ENCODE measurements at places on chromosomes 5 and 9.

- DNase-seq = no peak
Measured at GRCh38 chr9:37937366-37937765, 33.4 kb upstream of the SLC25A51 start.

GRCh38 chr9:92589923-92590322 is 54.1 kb upstream of the ECM2 start:
- DNase-seq = no peak

DNA sequence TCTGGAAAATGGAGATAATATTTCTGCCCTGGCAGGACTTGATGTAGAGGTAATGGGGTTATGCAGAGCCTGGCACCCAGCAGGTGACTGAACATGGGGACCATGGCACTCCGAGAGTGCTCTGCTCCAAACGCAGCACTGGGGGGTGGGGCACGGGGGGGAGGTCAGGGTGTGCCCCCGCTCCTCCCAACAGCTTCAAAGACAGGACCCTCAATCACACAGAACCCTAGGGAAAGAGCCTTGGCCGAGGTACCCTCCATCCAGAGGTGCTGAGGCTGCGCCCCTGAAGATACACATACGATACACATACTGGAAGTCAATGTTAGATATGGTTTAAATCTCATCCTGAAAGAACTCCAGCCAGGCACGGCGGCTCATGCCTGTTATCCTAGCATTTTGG is 26.6 kb upstream of the CEP72 start:
- DNase-seq = no peak

GRCh38 chr9:111298731-111299598 is 31.1 kb downstream of the OR2K2 start:
- DNase-seq = peak; percentile 2

DNA sequence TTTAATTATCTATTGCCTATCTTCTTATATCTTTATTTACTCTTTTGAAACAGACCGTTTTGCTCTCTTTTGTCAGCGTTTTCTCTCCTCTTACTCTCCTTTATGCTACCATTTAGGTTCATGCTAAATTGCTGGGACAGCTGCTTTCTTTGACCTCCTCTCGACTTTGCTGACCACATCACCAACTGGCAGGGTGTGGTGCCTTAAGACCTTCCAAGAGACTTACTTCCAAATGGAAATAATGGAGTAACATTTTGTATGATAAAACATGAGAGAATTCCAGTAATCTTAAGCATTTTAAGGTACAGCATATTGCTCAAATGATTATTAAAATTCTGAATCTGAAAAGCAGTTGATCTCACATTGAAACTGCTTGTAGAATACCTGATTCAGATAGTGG is 71.5 kb upstream of the MEF2C start:
- no peak for DNase-seq

DNA sequence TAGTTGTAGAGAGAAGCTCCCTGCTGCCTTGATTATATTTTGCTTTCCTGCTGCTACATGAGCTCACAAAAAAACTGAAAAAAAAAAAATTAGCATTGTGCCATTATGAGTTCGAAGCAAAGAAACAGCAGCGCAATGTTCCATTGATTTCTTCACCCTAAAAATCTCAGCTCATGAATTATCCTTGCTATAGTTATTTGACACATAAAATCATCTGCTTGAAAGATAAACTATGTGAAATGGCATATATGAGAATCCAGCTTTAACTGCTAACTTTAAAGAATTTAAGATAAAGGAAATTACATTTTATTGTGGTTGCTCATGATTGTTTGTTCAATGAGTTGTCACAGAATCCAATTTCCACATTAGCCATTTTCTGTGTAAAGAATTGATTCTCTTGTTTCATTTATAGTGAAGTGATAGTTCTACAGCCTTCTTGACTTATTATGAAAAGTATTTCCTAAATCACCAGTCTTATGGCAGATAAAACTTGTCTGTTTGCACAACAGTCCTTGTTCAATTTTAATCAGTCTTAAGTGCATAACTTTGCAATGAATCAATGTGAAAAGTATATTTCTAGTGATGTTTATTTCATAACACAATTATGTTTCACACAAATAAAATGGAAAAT is 1275.0 kb upstream of the CDH9 start:
- no peak for DNase-seq

- DNase-seq = no peak
Measured at GRCh38 chr9:77917800-77918199, 113.8 kb downstream of the GNAQ start.

- DNase-seq = no peak
Measured at GRCh38 chr5:113240032-113240431, 194.8 kb downstream of the TSSK1B start.

DNA sequence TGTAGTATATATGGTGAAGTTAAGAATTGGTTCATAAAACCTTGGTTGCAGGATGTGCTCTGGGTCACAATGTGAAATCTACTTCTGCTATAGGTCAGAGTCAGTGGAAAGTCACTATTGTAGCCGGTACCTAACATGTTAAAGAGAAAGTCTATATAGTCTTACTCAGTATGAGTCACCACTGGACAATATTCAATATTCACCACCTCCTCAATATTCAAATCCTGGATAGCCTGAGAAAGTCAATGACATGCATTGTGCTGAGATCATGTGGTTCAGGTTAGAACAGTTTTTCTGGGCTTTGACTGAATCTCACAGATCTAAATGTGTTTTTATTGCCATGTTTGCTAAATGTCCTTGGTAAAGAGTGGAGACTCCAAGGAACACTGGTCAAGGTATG is 108.8 kb downstream of the HMHB1 start:
- no peak for DNase-seq

DNA sequence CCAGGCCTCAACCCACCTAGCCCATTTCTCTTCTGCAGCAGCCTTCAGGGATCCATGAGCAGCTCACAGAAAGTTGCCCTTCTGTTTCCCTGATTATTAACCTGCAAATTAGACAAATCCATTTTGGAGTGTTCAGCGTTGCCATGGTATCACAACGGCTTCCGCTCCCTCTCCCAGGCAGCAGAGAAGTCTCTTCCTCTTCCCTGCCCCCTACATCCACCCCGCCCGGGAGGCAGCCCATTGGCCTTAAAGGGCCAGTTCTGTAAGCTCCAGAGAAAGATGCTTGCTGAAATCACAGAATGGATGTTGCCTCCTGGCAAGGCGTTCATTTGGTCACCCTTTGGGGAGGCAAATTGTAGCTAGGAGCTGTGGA is 47.7 kb upstream of the BOD1 start:
- DNase-seq = no peak

DNA sequence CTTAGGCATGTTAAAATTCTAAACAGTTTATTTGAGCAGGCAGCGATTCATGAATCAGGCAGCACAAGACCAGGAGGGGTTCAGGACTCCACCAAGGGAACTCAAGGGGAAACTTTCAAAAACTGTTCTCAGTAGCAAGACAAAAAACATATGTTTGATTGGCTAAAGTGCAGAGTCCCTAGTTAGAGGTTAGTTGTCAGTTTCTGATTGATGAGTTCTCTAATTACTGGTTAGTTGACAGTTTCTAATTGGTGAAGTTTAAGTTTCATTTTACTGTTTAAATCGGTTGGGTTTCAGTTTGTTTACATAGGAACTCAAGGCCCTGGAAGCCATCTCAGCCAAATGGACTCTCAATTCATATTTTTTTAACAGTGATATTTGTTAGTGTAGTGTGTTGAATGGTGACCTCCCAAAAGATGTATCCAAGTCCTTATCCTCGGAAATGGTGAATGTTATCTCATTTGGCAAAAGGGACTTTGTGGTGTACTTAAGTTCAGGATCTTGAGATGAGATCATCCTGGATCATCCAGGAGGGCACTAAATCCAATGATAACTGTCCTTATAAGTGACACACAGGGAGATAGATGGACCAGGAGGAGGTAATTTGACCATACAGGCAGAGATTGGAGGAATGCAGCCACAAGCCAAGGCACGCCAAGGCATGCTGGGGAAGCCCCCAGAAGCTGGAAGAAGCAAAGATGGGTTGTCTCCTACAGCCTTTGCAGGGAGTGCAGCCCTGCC is 219.2 kb upstream of the RAI14 start:
- DNase-seq = no peak

DNA sequence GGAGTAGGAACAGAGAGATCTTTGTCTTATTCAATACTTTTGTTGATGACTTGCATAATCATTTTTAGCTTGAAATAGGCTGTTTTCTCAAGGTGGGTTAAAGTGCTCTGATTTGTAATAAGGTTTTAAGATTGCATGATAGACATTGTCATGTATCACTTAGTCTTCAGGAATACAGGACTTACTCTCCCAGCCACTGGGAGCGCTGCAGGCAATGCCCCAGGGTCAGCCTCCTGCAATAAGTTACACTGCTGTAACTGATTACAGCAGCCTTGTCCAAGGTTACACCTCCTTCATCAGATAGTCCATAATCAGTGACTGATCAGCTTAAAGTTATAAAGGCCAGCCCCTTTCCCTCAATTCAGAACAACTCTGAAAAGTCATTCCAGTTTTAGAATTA is 218.6 kb downstream of the ESM1 start:
- no peak for DNase-seq

DNA sequence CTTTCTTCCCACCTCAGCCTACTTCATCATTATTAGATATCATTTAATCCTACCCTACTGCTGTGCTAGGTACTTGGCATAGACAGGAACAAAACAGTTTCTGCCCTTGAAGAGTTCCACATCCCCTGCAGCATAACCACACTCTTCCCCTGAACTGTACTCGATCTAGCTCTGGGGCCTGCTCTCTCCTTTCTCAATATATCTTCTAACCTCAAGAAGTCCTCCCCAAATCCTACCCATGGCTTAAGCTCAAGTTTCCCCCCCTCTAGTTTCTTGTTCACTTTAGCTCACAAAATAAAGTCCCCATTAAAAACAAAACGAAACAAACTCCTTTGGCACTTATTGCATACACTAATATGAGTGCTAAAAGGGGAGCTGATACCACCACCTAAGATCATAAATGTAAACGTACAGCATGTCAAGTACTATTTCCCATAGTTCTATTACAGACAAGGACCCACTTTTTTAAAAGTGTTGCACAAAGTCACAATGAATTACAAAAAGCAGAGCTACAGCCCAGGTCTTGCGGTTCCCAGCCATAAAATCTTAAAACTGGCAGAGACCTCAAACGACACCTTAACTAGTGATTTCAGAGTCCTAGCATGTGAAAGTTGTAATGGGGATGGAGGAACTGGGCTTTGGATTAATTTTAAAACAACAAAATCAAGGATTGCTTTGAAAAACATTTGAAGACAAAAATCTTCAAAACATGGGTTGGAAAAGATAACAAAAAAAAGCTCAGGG is 80.7 kb downstream of the PTPDC1 start:
- DNase-seq = no peak

- no peak for DNase-seq
Measured at GRCh38 chr9:73042155-73042554, 89.3 kb upstream of the ALDH1A1 start.

- DNase-seq = no peak
Measured at GRCh38 chr9:110251212-110251611, 5.1 kb downstream of the TXN start.

- no peak for DNase-seq
Measured at GRCh38 chr9:130264414-130265350, 878 bp upstream of the HMCN2 start.

GRCh38 chr9:100088202-100088601 is 10.6 kb downstream of the ERP44 start:
- DNase-seq = no peak

DNA sequence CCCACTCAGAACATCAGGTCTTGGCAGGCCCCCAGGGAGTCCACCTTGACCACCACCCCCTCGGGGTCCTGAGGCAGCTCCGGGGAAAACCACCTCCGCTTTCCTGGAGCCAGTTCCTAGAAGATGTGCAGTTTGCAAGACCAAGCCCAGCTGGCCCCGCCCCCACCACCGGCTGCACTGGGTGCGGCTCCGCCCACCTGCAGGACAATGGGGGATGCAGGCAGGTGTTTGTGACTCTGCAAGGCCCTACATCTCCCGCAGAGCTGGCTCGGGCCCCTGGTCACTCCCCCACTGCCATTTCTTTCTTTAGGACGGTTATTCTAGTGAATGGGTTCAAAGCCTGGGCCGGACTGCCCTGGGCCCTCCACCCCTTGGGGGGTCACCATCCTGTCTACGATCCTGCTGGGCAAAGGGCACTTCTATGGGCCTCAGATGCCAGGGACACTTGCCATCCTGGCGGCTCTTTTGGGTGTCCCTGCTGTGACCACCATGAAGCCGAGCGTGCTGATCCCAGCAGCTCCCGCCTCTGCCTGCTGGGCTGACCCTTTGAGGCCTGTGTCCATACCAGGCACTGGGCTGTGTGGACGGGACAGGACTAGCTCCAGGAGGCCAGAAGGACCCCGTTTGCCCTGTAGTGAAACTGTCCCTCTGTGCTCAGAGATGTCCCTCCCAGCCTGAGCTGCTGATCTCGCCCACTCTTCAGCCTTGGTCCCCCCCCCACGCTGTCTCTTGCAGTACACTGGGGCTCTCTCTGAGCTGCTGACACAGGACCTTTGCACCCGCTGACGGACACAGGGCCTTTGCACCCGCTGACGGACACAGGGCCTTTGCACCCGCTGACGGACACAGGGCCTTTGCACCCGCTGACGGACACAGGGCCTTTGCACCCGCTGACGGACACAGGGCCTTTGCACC is 5.9 kb upstream of the NACC2 start:
- no peak for DNase-seq

DNA sequence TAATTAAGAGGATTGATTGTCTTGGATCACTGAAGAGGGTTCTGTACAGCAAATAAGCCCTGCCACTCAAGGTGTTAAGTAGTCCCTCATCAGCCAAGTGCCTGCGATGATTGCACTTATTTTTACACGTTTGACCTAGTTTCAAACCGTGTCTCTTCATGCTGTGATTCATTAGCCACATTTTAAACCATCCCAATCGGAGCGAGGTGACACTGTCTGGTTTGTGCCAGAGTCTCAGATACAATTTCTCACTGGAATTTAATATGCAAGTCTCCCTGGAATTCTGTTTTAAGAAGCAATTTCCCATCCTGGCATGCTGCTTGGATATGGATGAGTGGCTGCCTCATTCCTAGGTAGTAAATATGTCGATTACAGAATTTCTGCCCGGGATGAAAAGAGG is 1.6 kb downstream of the INSYN2B start:
- no peak for DNase-seq

- DNase-seq = no peak
Measured at GRCh38 chr5:17384181-17384580, 113.8 kb upstream of the TAF11L2 start.

GRCh38 chr9:28930766-28931165 is 1357.5 kb upstream of the C9orf72 start:
- DNase-seq = no peak

DNA sequence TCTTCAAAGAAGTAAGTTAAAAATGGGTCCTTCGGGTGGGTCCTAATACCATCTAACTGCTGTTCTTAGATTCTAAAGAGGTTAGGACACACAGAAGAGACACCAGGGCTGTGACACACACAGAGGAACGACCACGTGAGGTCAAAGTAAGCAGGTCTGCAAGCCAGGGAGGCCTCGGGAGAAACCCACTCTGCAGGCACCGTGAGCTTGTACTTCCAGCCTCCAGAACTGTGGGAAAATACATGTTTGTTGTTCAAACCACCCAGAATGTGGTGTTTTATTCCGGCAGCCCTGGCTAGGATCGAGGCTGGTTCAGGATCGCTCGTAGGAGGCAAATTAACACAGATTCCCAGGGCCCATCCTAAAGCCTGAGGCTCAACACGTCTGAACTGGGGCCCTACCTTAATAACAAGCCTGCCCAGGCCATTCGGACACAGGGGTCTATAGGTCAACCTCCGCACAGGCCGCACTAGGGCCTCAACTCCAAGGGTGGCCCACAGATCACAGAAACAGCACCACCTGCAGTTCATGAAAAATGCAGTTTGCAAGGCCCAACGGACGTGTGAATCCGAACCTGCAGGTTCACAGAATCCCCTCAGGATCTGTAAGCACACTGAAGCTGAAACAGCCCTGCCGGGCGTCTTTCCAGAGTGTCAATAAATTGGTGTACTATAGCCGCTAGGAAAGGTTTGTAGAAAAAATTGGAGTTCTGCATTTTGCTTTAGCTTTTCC is 7.1 kb downstream of the MED10 start:
- no peak for DNase-seq

Measured in NCI-H1105 (cell line).